ENCODE measurements at places on chromosomes 16 and 17.

DNA sequence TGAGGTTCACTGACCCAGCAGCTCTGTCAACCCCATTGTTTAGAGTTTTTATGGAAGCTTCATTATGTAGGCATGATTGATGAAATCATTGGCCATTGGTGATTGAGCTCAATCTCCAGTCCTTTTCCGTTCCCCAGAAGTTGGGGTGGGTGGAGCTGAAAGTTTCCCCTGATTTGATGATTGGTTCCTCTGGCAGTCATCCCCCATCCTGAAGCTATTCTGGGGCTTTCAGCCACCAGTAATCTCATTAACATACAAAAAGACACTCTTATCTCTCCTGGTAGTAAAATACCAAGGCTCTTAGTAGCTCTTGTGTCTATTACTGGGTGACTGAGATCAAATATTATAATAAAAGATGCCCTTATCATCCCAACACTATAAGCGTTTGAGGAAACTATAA is 67.1 kb downstream of the TANC2 start:
- DNase-seq: no peak

- DNase-seq: no peak
These were observed 29.6 kb downstream of the COG4 start for GRCh38 chr16:70493802-70494201.

GRCh38 chr17:42192189-42193126 is 1.8 kb downstream of the GHDC start:
- DNase-seq: no peak

- DNase-seq: no peak
These were observed 531 bp upstream of the CDH8 start for GRCh38 chr16:62036802-62037135.

- no peak for DNase-seq
These were observed 237.5 kb upstream of the NLRP1 start for GRCh38 chr17:5821803-5822202.

DNA sequence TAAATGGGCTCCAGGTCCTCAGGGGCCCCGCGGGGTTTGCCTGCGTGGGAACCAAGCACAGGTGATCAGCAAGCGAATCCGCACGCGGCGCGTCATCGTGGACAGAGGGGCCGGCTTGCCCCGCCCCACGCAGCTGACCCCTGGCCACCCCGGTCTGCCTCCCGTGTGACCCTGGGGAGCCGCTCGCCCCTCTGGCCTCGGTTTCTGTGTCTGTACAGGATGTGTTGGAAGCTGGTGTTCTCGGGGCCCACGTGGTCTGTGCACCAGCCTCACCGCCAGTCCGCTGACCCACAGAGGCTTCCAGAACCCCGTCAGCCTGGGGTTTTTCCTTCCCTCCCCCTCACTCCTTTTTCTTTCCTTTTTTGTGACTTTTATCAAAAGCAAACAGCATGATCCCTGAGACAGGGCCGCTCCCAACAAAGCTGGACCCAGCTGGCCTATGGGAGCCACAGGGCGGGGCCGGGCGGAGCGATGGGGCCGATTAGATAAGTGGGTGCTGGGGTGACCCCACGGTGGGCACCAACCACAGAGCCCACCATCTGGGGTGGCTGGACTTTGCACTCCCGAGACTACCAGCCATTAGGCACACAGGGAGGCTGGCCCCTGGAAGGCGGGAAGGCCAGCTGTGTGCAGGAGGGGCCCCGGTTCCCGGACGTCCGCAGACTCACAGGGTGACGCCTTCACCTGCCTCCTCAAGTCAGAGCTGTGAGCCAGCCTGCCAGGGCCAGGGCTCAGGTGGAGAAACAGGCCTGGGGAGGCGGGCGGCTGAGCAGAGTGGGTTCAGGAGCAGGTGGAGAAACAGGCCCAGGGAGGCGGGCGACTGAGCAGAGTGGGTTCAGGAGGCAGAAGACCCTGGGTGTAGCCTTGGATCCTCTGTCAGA is 56.0 kb downstream of the ZFPM1 start:
- DNase-seq: no peak

DNA sequence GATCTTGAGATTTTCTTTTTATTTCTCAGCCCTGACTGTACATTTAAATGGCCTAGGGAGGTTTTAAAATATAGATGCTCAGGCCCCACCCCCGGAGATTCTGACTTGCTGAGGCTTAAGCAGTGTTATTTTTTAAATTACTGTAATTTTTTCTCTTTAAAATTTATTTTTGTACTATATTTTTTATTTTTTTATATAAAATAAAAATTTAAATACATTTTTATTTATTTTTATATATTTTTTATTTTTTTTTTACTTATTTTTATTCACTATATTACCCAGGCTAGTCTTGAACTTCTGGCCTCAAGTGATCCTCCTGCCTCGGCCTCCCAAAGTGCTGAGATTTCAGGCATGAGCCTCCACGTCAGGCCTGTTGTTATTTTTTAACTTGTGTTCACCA is 83.3 kb downstream of the KATNIP start:
- no peak for DNase-seq

- no peak for DNase-seq
These were observed 76.0 kb downstream of the VMP1 start for GRCh38 chr17:59783221-59784047.

DNA sequence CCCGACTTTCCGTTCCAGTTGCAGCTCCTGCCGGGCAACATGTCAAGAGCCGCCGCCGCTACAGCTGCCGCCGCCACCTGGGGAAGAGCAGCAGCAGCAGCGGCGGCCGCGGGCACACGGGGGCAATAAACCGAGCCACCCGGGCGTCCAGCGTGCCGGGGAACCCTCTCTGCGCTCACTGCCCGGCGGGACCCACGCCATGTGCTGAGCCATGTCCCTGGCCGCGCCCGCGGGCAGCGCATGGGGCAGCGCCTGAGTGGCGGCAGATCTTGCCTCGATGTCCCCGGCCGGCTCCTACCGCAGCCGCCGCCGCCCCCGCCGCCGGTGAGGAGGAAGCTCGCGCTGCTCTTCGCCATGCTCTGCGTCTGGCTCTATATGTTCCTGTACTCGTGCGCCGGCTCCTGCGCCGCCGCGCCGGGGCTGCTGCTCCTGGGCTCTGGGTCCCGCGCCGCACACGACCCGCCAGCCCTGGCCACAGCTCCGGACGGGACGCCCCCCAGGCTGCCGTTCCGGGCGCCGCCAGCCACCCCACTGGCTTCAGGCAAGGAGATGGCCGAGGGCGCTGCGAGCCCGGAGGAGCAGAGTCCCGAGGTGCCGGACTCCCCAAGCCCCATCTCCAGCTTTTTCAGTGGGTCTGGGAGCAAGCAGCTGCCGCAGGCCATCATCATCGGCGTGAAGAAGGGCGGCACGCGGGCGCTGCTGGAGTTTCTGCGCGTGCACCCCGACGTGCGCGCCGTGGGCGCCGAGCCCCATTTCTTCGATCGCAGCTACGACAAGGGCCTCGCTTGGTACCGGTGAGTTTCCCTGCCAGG is 604 bp downstream of the HS3ST3B1 start:
- DNase-seq: no peak

GRCh38 chr16:6081320-6081976 is 983.9 kb upstream of the EEF2KMT start:
- DNase-seq: no peak

GRCh38 chr16:85869785-85870558 is 29.0 kb upstream of the IRF8 start:
- peak; percentile 85 for DNase-seq

DNA sequence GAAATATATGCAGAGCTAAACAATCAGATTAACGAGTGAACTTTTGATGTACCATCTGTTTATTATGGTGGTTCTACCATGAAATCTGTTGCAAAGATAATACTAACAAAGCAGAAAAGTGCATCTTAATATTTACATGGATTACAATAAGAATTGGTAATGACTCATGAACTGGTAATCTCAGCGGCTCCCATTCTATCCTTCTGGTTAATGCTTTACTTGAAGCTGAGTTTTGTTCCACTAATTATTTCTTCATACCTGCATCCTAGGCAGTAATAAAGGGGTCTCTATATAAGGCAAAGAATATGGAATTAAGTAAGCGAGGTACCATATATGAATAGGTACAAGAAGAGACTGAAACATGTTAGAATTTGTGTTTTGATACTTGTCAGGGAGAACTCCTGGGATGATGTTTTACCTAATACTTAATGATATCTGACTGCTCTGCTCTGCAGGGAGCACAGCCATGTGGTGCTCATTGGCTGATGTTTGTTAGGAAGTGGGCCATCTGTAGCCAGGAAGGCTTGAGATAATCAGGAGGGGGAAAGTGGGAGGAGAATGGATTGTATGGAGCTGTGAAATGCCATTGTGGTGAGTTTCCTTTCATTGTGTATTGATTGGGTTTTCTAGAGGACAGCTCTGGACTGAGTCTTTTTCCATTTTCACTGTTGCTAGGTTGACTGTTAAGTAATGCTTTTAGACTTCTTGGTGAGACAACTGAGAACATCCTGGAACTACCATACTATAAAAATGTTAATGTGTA is 52.6 kb downstream of the MAP2K6 start:
- peak; percentile 7 for DNase-seq

- no peak for DNase-seq
These were observed 150.8 kb downstream of the GRIN2A start for GRCh38 chr16:10031473-10031872.

DNA sequence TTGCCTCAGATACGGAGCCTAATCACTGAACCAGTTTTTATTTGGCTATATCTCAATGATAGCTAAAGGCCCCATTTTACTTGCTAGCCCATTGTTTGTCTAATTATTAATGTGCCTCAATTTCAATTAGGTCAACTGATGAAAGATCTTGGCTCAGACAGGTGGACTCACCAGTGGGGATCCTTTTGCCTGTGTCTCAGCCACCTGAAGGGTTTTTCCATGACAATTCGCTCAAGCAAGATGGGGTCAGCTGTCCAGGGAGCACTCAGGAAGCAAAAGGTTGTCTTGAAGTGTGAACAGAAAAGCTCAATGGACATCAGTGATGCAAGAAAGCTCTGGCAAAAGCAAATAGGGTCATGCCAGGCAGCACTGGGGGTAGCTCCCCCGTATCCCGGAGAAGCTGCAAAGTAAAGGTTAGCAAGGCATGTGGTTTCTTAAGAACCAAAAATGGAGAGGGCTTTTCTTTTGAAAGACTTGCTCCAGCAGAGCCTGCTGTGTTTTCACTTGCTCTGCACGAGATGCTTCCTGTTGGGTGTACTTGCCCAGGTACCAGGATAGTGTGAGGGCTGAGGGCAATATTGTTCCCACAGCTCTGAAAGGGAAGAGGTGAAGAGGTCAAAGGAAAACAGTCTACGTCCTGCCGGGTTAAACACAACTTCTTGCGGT is 541.2 kb upstream of the CDH5 start:
- DNase-seq: no peak

DNA sequence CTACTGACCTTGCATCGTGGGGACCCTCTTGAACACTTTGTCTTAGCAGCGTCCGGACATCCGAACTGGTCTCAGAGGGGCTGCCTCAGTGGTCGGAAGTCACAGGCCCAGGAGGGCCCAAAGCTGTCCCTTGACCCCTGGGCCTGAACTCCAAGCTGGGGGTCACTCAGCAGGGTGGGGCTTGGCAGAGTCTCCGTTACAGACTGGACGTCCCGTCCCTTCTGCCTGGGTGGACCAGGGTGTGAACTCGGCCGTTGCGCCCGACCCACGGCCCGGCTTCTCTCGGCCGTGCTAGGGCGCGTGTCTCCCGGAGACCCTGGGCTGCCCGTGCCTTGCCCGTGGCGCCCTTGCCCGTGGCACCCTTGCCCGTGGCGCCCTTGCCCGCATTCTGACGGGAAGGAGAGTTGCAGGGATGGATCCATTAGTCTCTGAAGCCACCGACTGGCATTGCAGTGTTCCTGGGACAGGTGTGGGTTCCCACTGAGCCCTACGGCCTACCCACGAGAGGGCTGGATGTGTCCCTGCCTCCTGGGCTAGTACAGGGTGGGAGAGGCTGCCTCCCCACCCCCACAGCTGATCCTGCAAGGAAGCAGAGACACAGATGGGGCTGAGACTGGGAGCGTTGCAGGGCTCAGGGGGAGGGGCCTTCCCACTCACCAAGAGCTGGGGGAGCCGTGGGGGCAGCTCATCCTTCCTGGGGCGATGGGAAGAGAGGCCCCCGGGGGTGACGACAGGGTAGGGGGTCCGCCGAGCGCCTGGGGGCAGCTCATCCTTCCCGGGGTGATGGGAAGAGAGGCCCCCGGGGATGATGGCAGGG is 4.9 kb downstream of the CACNA1H start:
- DNase-seq: no peak

- no peak for DNase-seq
These were observed 81.4 kb downstream of the C17orf67 start for GRCh38 chr17:56752263-56752836.

DNA sequence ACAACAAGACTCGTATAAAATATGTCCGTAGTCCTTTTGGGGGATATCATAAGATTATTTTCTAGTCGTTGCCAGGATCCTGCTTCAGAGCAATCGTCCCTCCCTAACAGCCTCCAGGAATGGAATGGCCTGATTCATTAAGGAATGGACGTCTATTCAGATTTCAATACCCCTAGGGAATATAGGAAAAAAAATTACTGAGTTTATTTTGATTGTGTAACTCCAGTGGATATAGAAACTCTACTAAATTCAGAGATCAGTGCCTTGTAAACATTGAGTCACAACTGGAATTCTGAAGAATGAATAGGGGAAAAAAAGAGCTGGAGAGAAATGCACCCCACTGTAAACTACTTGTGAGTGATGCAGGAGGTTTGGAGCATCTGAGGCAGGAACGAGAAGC is 1171.5 kb upstream of the GOT2 start:
- DNase-seq: no peak

GRCh38 chr17:80445007-80445725 is 30.2 kb downstream of the ENDOV start:
- DNase-seq: no peak

DNA sequence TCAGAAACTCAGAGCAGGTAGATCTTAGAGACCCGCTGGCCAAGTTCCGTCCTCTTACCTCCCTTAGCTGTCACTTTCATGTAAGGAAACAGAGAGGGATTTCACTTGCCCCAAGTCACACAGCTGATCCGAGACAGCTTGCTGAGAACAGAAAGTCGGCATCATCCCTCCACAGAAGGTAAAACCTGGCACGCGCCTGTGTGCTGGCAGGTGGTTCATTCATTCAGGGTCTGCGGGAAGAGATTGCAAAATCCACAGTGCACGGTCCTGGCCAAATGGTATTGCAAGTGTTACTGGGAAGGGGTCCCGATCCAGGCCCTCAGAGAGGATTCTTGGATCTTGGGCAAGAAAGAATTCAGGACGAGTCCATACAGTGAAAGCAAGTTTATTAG is 139.4 kb upstream of the RPH3AL start:
- DNase-seq: no peak

- no peak for DNase-seq
These were observed 126.3 kb upstream of the HSBP1 start for GRCh38 chr16:83681381-83681956.

- no peak for DNase-seq
These were observed 615.7 kb upstream of the SALL1 start for GRCh38 chr16:51766739-51767138.

DNA sequence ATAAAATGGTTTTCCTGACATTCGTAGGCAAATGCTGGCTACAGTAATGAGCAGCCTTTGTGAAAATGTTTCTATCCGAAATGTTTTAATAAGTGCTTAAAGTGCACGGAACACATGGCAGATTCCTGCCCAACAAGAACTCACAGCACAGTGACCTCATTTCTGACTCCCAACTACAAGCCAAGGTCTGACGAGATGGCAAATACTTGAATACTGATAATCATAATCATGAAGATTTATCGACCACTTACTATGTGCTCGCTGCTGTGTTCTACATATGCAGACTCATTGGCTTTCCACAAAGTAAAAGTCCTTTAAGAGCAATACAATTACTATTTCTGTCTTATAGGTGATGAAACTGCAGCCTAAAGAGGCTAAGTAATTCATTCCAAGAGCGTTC is 238.1 kb upstream of the CDH5 start:
- no peak for DNase-seq
